Esophagus mucosa (tissue), 1 donor: ENCODE measurements at places on chromosomes 6 and 20. TPM values are rescaled to one million over a fixed set of nuclear protein-coding genes. Genes with fewer than 3 reads are reported as not detected.
A peak's percentile ranks its signal among the peaks of the same experiment; 100 is the strongest.

DNA sequence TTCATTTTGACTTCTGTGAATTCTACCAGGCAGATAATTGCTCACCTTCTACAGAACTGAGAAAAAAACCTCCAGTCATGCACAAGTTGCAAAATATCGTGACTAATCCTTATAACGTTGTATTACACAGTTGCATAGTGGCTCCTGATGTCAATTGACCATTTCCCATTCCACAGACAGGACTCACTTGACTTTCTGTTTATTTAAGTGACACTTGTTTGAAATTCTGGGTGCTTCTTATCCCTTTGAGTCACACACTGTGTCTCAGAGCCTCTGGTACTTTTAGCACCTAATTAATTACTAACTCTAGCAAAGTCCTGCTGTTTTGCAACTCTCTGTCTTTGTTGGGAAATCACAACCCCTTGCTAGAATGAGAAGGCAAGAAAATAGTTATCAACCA, 16.2 kb upstream of the RSPO3 start:
- peak; percentile 77 for ATAC-seq

DNA sequence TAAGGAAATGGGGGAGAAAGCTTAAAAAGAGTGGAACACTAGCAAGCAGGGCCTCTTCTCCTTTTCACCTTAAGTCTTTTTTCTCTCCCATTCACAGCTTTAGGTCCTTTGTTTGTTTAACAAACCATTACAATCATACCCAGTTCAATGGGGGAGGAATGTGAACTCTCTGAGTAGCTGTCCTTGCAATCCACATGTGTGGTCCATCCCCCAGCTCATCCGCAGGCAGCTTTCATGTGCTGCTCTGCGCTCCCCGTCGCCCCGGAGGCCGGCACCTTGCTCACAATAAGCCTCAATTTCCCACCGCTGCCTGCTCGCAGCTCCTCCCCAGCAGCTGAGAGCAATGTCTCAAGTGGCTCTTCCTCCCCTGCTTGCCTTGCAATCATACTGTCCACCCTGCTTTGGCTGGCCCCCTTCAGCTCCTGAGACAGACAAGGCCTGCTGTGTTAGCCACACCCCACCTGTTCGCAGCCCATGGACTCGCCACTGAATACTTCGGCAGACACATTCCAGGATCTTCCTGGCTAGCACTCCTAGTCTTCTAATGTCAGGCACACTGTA, 49.1 kb downstream of the PLAGL1 start:
- no peak for ATAC-seq

GRCh38 chr6:154382740-154383139, 26.1 kb upstream of the IPCEF1 start:
- ATAC-seq, result no peak

DNA sequence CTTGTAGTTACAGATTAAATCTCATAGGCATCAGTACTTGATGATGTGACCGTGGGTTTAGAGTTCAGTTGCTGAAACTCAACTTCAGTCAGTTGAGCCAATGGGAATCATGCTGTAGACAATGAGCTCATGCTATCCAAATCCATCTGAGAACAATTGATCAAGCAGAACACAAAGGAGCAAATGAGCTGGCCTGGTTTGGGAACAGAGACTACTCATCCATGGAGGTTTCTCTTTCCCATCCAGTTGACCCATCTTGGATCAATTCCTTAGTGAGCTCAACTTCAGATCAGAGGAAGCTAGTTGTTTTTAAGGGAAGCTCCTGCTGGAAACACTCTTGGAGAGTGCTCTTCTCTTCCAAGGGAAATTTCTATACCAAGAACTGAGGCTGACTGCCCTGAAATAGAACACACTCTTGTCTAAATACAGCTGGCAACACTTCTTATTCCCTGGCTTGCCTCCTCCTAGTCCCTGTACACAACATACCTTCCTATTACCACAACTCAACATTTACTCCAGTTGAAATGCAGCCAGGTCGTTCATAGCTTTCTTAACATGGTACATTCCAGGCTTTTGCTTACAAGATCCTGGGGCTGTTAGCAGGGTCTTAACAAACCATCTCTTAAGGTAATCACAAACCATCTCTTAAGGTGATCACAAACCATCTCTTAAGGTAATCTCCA, 203.9 kb upstream of the PRDM1 start:
- no peak for ATAC-seq

- no peak for ATAC-seq
Observed at GRCh38 chr20:37741570-37741969, 47.7 kb downstream of the CTNNBL1 start.

GRCh38 chr20:38952153-38952552, 10.0 kb upstream of the DHX35 start:
- ATAC-seq, result no peak

DNA sequence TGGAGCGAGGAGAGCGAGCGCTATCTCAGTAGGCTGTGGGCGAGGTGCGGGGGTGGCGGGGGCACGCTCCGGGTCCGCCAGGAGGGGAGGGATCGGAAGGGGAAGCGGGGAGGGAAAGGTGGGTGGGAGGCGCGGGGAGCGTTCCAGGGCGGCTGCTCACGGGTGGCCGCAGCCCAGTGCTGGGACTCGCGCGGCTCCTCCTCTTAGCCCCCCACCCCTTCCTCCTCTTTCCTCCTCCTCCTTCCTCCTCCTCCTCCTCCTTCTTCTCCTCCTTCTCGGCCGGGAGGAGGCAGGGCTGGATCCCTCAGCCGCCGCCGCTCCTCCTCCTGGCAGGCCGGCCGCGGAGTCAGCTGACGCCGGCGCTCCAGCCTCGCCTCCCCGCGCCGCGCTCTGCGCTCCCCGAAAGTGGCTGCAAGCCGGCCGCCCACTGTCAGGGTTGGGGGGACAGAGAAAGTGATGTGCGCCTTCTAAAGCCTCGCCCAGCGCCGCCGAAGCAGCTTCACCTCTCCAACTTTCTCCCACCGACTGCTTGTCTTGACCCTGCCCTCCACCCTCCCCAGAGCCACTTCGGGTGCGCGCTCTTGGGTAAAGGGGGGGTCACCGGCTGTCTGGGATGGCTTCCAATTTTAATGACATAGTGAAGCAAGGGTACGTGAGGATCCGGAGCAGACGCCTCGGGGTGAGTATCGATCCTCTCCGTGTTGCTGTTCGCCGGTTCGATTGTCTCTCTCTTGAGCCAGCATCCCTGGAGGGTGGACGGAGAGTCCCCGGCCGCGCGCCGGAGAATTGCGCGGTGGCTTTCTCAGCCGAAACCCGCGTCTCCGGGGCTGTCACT, at the start of gene DOK5:
TSS of gene DOK5 (plus strand) at position 260 of the 835 bp plus-strand sequence. CDS start at position 614, 354 bp downstream.
- ATAC-seq, result peak; percentile 11

- ATAC-seq, result peak; percentile 86
Observed at GRCh38 chr20:47821481-47822100, 36.3 kb upstream of the SULF2 start.

DNA sequence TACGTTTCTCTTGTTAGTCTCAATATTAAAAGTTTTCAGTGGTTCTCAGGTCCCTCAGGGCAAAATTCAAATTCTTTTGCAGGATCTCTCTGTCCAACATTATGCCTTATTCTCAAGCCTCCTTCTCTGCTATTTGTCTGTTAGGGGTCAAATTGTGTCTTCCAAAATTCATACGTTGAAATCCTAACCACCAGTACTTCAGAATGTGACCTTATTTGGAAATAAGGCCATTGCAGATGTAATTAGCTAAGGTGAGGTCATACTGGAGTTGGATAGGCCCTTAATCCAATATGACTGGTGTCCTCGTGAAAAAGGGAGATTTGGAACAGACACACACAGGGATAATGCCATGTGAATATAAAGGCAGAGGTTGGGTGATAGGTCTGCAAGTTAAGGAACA, 64.1 kb upstream of the ADGRF1 start:
- peak; percentile 32 for ATAC-seq

DNA sequence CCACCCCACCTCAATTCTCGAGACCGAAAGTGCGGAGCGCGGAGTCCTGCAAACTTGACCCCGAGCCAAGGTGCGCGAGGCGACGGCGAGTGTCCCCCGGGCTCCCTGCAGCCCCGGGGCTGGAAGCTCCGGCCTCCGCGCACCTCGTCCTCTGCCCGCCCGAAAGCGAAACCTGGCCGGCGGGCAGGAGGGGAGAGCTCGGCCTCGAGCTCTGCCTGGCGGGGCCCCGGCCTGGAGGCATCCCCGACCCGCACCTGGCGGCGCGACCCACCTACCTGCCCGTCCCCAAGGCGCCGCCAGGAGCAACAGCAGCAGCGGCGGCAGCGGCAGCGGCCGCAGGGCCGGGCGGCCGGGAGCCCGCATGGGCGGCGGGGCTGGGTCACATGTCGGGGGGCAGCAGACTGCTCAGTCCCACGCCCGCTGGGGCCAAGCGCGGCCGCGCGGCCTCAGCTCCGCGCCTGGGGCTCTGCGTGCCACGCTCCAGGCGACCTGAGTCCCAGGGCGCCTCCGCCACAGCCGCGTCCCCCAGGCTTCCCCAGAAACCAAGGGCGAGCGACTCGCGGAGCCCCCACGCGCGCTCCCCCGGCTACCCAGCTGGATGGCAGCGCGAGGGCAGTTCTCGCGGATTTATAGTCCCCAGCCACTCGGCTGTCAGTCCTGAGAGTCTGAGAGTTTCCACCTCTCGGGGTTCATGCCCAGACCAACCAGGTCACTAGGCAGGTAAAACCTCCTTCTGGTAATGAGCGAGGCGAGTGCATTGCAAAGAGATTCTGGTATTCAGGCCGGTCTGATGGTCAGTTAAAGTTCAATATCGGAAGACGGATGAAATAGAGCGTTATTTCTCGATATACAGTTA, at the start of gene IL20RA:
TSS of gene IL20RA (minus strand) at position 600 of the 856 bp plus-strand sequence. CDS start at position 363, 237 bp downstream.
- peak; percentile 61 for ATAC-seq

GRCh38 chr6:53344969-53345368, 3.8 kb downstream of the ELOVL5 start:
- no peak for ATAC-seq

GRCh38 chr20:31440012-31440659, at the start of gene DEFB123:
Gene DEFB123, plus strand, starts transcription at chr20:31440632. Its CDS starts 67 bp downstream, at chr20:31440699.
- no peak for ATAC-seq

DNA sequence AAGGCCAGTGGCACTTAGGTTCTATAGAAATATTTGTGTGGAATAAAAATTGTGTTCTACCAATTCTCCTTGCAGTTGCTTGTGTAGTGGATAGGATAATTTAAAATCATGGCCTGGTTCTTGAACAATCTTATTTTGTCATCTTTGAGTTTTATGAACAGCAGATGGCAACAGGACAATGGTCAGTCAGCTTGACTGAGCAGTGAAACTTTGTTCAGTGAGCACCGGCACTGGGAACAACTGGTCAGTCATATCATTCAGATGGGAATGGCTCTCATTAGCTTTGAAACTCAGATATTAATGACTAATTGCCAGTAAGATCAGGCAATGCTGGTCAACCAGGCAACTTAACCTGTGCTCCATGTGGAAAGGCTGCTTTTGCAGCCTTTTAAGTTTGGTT, 129.2 kb downstream of the BCKDHB start:
- no peak for ATAC-seq

DNA sequence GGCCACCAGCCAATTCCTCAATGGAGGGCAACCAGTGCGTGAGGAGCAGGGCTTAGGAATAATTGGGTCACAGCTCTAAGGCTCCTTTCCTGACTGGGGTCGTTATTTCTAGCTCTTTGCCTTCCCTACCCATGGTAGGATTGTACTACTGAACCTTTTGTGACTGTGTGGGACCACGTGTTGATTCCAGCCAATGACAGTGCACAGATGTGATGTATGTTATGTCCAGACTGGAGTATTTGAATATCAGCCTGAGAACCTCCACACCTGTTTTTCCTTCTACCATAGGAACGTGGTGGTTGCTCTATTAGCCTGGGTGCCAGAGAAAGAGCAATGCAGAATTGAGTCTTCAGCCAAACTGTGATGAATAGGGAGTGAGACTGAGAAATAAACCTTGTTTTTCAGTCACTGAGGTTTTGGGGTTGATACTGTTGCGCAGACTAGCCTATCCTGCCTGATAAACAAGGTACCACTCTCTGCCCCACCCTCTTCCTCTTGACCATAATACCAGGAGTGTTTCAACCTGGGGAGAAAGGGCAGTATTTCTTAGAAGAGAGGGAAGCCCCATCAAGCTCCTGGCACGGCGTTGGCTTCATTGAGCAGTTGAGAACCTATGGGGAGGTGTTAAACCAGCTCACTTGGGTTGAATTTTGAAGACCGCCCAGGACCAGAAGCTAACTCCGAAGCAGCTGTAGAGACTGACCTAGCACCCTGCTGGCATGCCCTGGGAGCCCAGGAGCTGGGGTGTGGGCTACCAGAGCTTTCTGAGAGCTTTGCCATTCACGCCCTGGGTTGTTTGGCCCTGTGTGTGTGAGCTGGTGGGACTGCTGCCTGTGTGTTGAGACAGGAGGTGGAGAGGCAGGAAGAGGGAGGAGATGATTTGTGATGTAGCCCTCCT, 105.5 kb upstream of the BACH2 start:
- ATAC-seq, result no peak

DNA sequence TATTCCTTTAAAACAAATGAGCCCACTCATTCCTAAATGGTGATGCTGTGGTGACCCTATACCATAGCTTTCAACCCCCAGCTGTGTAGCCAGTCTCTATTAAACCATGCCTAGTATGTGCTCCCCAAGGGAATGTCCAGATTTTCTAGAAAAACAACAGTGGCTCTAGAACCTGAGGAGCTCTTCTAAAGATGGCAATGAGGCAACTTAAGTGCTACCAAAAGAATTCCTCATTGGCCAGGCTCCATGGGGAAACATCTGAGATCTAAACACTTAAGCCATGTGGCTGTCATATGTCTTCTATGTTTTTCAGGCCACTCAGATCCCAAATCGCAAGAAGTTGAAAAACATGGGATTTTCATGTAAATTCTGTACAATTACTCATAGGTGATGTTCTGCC, 191.0 kb downstream of the TPBG start:
- no peak for ATAC-seq

- no peak for ATAC-seq
Observed at GRCh38 chr6:163250116-163250515, 164.4 kb upstream of the QKI start.

DNA sequence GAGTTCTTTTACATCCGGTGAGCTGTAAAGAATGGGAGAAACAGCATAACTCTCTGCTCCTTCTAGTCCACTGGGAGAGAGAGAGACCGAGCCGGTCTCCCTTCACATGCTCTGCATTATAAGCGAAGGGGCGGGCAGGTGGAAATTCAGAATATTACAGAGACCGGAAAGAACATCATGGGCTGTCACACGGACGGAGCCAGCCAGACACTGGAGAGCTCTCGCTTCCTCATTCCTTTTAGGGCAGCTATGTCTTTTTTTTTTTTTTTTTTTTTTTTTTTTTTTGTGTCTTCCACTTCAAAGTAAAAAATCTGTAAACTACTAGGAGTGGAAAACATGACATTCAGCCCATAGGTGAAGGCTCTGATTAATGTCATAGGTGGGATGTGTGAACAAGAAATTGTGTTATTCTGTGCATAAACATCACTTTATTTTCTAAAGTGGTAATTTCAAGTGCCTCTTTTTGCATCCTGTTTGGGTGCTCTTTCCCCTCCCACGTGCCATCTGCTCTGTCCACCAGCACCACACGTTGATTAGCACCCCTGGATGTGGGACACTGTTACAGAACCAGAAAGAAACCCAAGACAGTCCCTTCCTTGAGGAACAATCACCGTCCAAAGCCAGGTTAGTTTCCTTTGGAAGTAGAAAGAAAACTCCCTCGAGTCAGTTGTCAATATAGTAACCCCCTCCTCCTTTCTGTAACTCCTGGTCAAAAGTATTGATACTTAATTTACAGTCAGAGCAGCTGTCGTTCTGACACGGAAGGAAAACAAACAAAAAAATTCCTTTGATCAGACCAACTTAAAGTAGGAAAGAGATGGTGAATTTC, at the start of gene TAGAP:
TSS of gene TAGAP (minus strand) at position 93 of the 829 bp plus-strand sequence. CDS start 845 bp downstream, outside the sequence.
- ATAC-seq, result peak; percentile 66

SPDEF gene
- 0.44 TPM for total RNA-seq

RIMS4 gene
- total RNA-seq, result 0.08 TPM

LY6G6D gene
- not detected for total RNA-seq

ZFP57 gene
- total RNA-seq, result 2.1 TPM

HAO1 gene
- not detected for total RNA-seq

C4A gene
- 2.9 TPM for total RNA-seq

NOL7 gene
- total RNA-seq, result 33.1 TPM

GJA10 gene
- not detected for total RNA-seq

OPRM1 gene
- not detected for total RNA-seq

ULBP2 gene
- 5.2 TPM for total RNA-seq

ENTPD6 gene
- total RNA-seq, result 27.3 TPM
